ENCODE measurements at places on chromosomes 6 and 20. TPM values are rescaled to one million over a fixed set of nuclear protein-coding genes. Genes with fewer than 3 reads are reported as not detected.

Gene NRSN1
- 0.26 TPM for total RNA-seq

Gene VNN1
- total RNA-seq = 1.2 TPM

Gene BANF2
- not detected for total RNA-seq

Gene PSMB9
- total RNA-seq = 26.2 TPM

Gene ANGPT4
- total RNA-seq = under 0.01 TPM

Gene NELFE
- 81.7 TPM for total RNA-seq

Gene LINC00237
- total RNA-seq = not detected

Gene HCK
- total RNA-seq = 9.0 TPM

Gene LRRC73
- not detected for total RNA-seq

Gene SMPDL3A
- 7.0 TPM for total RNA-seq

Gene SLC12A5
- not detected for total RNA-seq

Gene EFCAB8
- total RNA-seq = not detected

DNA sequence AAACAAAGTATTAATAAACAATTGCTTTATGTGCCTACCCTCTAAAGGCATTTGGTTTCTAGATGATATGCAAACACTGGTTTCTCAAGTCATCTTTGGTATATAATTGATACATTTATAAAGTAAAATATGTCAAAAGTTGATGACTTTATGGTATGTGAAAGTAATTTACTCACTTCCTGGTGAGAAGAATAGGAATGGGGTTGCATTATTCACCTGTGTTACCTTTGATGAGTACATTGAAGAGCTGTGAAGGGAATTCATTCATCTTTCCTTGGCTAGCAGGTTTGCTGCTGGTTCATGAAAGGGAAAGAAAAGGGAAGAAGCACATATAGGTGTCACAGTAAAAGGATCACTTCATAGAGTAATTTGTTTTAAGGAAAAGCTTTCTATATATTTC lies 20.4 kb downstream of the RNF217 start:
- no peak for DNase-seq

- DNase-seq = no peak
Observed at GRCh38 chr6:165640806-165641205, 22.2 kb downstream of the PDE10A start.

DNA sequence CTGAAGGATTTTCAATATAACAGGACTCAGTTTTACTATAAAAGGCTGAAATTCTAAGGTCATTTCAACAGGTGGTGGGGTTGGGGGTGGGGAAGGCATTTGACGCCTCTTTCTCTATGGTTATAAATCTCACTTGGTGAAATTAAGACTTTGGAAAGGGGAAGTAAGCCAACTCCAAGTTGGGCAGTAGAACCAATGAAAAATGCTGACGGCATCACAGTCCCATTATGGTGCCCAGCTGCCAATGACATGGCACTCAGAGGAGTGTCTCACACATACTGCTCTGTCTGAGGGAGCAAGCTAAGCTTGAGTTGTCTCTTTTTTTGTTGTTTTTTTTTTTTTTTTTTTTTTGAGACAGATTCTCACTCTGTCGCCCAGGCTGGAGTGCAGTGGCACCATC lies 4.7 kb downstream of the SLC16A10 start:
- no peak for DNase-seq

DNA sequence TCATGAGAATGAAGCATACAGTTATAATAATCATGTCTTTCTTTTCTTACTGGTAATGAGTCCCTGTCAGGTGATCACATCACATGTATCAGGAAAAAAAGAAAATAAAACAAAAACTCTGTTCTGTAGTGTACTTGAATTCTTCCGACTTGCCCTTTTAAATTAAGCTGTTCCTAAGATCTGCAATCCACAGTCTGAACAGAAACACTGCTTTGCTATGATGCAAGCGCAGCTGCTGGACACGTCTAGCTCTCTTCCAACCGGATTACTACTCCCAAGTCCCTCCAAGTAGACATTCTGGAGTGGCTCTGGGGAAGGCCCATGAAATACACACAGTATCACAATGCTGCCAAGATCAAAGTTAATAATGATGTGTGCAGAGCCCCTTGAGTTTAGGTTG lies 83.7 kb downstream of the FYN start:
- DNase-seq = no peak

- no peak for DNase-seq
Observed at GRCh38 chr6:167099707-167100106, 23.2 kb upstream of the CCR6 start.

DNA sequence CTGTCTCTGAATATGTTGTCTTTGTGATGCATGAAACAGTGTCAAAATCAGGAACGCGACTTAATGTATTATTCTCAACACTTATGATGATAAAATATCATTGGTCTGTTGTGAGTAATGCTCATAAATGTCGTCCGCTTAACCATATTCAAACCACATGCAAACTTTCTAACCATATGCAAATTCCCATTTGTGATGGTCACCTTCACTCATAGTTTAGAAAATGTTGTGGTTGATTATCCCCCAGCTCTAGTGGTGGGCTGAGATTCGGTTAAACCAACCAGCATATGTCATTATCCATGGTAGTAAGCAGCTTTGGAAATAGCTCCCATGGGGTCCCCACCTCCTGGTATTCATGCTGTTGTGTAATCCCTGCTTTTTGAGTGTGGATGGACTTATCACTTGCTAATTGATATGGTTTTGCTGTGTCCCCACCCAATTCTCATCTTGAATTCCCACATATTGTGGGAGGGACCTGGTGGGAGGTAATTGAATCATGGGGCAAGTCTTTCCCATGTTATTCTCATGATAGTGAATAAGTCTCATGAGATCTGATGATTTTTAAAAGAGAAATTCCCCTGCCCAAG lies 360.0 kb upstream of the TSHZ2 start:
- no peak for DNase-seq

GRCh38 chr20:23116311-23117089 lies 30.4 kb upstream of the CD93 start:
- no peak for DNase-seq

DNA sequence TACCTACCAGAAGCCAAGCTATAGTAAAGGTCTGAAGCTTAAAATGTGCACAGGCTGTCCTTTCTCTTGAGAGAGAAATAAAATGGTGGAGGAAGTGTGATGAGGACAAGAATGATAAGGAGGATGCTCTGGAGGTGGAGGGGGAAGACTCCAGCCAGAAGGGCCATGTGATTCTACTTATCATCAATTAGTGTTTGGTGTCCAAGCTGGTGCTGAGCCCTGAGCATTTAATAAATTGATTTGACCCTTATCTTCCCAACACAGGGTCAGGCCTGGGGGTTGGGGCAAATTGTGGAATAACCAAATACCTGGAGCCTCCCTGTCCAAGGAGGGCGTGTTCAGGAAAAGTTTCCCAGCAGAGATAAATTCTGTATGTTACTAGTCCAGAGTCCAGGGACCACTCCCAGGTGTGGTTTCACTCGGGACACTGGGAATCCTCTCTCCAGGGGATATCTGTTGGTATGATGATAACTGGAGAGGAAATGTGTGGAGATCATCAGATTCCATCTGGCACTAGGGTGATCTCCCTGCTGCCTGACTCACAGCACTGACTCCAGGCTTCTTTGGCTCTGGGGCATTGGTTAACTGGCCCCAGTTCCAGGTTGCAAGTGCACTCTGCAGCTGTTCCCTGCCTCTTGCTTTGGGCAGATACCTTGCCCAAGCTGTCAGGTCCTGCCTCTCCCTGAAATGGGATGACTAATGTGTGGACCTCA lies 3.8 kb upstream of the MYBL2 start:
- DNase-seq = no peak

DNA sequence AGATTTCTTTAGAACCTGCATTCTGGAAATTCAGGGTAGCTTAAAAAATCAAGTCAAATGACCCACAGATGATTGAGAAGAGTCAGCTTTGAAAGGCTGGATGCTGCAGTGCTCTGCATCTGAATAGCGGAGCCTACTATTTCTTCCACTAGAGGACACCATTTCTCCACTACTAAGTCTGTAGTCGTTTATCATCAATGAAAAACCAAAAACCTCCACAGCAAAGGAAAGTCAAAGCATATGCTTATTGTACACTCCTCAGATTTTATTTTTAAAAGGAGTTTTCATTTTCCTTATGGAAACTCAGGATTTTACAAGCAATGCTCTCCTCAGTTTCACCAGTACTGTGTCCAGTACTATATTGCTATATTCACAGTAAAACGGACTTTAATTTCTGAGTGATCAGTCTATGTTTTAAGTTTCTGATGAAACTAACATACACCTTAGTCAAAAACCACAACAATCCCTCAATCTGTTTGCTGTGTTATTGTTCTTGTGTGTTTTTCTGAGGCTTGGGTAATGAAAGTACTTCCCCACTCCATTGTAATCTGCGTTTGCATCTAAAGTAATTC lies 50.5 kb upstream of the ENPP5 start:
- DNase-seq = no peak

- no peak for DNase-seq
Observed at GRCh38 chr20:36231331-36231730, 4.9 kb upstream of the AAR2 start.

DNA sequence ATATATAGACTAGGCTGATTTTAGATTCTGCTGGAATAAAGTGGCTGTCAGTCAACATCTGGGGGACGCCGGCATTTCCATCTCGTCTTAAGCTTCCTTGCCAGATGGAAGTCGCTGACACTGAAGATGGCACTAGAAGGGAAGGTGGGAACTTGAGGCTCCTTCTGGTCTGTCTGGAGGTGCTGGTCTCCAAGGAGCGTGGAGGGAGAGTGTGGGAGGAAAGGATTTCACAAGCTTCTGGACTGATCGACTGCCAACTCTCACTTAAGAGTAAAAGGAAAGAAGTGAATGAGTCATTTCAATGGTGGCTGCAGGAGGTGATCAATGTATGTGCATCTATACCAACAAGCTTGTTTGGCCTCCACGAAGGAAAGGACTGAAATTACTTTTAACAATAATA lies 40.4 kb downstream of the DUSP22 start:
- DNase-seq = no peak

DNA sequence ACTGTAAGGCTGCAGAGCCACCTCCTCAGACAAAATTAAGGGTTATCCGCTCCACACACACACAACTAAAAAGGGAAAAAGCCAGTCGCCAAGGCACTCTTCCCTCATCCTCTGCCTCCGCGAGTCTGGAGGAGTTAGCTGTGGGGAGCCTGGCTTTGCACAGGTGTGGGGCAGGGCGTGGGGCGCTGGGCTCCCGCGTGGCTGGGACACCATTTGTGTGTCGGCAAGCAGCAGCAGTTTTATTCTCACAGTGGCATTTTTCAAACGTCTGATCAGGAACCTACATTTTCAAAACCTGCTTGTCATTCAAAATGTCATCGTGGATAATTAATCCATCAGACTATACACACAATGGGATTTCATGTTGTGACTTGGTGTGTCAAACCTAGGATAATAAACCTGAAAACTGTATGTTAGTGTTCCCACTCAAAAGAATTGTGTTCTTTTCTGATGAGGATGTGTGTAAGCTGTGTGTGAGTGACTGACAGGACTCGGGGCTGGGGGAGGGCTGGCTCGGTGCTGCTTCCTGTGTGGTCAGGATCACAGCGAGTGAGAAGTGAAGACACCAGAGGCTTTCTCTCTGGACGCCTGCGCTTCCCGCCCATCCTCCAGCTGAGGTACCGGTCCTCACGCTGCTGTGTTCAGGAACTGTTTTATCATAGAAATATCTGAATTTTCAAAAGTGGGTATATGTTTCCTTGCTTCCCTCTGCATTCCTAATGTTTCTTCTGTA lies 83.1 kb downstream of the IRF4 start:
- no peak for DNase-seq

GRCh38 chr6:37696841-37697662 lies 631 bp downstream of the MDGA1 start:
- DNase-seq = no peak

DNA sequence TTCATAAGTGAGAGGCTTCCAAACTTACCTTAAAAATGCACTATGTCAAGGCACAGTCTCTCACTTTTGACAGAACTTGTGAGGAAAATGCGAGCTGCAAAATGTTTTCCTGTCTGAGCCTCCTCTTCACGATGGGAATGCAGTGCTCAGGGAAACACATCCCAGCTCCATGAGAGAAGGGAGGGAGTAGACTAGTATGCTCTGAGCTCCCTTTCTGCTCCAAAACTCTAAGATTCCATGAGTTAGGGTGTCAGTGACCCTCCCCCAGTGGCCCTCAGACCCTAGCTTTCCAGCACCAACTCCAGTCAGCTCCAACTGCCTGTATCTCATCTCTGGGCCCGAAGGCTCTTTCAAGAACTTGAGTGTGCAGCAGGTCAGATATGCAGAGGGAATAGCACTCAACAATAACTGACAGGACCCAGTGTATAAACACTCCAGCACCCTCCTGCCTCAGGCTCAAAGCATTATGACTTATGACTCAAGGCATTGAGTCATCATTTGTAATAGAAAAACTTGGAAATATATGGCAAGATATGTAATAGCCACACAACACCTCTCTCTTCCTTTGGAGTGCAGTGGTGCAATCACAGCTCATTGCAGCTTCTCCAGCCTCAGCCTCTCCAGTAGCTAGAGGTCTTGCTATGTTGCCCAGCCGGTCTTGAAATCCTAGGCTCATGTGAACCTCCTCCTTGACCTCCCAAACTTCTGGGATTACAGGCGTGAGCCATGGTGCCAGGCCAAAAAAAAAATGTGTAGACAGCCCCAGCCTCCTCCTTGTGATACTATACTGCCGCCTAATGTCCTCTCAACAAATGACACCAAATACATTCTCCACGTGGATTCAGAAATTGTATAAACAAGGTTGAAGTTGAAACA lies 16.7 kb upstream of the ENTPD6 start:
- no peak for DNase-seq

DNA sequence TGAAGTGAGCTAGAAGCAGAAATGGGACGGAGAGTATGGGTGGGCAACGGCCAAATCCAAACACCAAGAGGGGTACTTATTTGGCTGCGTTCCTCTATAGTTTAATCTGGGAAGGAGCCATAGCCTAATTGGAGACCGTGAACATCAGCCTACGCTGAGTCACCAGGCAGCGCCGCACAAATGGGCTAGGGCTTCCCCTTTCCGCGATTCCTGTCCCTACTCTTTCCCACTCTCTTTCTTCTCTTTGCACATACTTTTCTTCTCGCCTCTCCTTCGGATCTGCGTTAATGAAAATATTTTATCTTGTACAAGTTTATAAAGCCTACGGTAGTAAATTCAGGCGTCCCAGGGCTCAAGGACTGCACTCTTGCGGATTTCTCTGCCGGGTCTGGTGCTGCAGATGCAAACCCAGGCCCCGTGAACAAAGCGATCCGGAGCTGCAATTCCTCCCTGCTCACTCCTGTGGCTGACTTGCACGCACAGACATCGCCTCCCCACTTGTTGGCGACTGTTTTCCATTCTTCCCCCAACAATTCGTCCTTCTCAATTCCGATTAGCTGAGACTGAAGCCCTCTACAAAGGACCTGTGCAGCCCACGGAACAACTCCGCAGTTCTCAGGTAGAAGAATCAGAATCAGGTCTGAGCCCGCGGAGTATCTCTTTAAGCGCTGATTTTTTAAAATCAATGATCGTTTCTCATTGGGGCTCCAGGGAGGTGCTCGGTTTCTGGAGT lies 4.2 kb upstream of the TBX18 start:
- DNase-seq = no peak

GRCh38 chr6:31132806-31133205 lies 6.1 kb downstream of the PSORS1C2 start:
- no peak for DNase-seq

GRCh38 chr6:53931086-53931485 lies 136.3 kb downstream of the LRRC1 start:
- DNase-seq = no peak

GRCh38 chr6:508614-509013 lies 117.1 kb downstream of the IRF4 start:
- DNase-seq = no peak
